ENCODE measurements at places on chromosomes 3 and 15.

DNA sequence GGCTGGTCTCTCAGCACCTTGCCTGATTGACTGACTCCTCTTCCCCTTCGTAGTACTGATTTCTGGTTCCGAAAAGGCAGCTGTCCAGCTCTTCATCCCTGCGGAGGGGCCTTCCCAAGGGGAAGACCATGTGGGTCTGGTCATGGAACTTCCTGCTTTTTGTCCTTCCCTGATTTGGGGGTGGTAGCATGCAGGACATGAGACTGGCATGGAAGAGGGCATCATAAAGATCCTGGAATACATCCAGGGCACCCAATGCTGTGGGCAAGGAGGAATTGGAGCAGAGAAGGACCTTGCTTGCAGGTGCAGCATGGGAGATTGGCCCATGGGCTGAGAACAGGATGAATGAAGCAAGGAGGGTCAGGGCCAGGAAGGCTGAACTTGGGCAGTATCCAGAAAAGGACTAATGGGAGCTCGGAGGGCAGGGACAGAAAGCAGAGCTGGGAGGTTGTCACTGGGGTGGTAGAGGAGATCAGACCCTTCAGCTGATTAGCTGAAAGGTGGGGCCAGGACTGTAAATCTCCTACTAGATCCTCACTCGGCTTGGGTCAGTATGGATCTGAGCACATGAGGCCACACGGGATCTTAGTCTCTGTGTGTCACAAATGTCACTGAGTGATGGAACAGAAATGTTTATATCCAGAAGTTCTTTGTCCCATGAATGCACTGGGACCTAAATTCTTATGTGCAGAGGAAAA, 59.5 kb downstream of the AMOTL2 start:
- no peak for DNase-seq

- DNase-seq, result no peak
Measured at GRCh38 chr15:78213956-78214355, 20.4 kb downstream of the ACSBG1 start.

GRCh38 chr3:25460751-25461150, 32.7 kb downstream of the RARB start:
- DNase-seq, result no peak

GRCh38 chr3:30017901-30018300, 588.5 kb upstream of the TGFBR2 start:
- no peak for DNase-seq

DNA sequence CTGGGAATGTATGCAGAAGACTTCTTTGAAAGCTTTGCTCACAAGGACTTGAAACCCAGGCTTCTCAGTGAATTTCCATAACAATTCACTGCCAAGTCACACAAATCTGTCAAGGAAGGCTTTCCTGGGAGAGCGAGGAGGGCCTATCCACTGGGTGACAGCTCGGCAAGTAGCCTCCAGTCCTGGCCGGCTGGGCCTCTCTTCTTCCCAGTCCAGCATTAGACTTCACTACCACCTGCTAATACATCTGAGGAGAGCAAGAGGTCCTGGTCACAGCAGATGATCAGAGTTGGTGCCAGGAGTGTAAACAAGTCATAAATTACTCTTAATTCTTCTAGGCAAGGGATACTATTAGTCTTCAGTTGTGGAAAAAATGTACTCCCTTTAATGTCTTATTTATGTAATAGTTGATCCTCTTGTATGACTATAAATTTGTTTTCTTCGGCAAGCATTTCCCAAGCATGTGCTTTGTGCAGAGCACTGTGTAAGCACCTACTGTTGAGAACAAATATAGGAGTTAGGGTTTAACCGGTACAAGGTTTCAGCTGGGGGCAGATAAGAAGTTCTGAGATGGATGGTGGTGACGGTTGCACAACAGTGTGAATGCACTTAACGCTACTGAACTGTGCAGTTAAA, 162.9 kb downstream of the VGLL4 start:
- DNase-seq, result no peak

GRCh38 chr15:67126551-67127330, 61.3 kb downstream of the SMAD3 start:
- peak; percentile 15 for DNase-seq

All from upper lobe of left lung (tissue), 6 donors.